ENCODE measurements at places on chromosomes 3 and 15.
A peak's percentile ranks its signal among the peaks of the same experiment; 100 is the strongest.

DNA sequence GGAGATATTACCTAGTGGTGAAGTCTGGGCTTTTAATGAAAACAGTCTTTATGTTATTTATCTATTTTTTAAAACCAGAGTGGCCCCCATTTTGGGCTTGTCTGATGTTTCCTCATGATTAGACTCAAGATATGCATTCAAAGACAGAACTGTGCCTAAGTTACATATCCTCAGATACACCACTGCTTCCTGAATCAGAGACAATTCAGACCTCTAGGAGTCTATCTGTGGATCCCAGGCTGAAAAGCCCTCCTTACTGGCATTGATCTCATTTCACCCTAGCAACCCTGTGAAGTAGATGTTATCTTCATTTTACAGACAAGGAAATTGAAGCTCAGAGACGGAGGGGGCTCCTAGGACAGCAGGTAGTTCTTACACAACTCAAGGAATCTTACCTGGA is 16.8 kb upstream of the TGM5 start:
- no peak for DNase-seq

DNA sequence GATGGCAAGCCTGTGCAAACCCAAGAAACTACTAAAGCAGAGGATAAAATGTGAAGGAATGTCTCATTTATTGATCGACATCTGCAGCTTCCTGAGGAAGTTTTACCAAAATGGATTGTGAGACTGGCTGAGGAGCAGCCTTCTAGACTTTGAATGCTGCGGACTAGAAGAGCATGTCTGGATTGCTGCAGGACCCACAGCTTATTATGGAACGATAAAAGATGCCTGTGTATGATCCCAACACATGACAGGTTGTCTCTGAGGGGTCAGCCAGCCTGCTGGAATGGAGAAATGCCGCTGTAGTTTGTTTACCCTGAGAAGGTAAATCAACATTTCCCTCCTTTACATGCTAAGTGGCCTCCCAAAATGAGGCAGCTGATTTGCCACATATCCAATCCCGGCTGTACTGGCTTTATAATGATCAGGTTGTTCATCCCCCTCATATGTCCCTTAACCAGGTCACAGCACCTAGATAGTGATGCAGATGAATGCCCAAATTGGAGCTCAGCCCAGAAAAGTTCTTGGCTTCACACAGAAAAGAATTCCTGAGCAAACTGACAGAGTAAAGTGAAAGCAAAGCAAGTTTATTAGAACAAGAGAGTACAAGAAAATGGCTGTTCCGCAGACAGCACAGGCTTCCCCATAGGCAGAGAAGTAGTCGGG is 63.9 kb downstream of the IL12A start:
- no peak for DNase-seq

GRCh38 chr3:39378088-39378487 is 5.1 kb upstream of the SLC25A38 start:
- peak; percentile 30 for DNase-seq

DNA sequence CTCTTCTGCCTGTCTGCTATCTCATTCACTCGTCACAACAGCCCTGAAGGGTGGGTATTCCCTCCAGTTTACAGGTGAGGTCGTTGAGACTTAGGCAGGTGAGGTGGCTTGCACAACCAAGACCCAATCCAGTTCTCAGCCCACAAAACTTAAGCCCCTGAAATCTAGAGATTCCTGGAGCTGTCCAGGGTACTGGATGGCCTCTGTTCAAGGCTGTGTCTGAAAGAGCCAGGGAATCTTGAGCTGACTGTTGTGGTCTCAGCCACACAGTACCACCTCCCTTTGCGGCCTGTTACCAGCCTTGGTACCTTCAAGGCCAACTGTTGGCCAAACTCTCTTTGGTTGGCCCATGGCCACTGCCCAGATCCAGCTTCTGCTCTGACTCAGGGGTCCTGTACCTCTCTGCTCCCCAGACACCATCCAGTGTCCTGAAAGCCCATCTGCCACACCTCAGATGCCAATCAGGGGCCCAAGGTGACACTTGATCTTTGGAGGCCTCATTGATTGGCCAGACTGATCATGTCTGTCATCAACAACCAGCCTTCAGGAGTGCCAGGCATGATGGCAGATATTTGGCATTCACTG is 10.9 kb upstream of the FAM107A start:
- DNase-seq = peak; percentile 84

DNA sequence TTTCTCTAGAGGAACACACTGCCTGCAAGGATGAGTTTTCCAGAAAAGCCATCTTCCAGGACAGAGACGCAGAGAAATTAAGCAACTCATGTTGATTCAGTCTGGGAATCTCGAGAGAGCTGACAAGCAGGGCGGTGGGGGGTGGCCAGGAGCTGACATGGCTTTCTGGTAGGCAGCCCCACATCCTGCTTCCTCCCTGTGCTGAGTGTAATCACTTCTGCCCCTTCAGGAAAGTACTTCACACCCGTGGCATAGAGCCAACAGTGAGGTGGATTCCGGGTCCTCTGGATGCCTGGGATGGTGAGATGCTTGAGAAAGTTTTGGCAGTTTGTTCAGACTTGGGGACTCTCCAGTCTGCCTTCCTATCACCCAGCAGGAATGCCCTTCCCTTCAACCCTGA is 221.1 kb downstream of the SLCO3A1 start:
- DNase-seq = no peak

- DNase-seq = peak; percentile 31
Measured at GRCh38 chr3:113532698-113533533, 561 bp downstream of the SIDT1 start.

DNA sequence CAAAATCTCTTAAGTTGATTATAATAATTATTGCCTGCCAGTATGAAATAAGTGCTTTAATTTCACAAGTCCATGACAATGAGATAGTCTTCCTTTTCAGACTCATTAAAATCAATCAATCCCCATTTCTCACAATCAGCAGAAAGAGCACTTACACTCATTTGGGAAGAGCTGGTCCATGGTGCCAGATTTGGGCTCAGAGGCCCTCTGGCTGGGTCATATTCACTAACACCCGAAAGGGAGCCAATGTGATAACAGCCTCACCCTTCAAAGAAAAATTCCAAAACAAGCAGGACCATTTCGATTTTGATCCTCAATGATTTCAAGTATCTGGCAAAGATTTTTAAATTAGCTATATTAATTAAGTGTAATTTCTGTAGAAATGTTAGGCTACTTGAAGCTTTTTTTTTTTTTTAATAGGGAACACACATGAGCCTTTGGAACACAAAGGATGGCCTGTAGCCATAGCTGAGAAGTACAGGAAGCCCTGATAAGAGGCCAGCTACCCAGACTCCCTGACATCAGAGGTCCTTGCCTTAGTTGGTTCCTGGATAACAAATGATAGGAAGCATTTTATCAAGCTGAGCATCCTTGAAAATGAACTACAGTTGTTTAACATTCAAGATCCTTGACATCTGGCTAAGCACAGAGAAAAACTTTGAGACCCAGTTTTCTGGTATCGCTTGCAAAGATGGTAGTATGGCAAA is 17.1 kb downstream of the MCF2L2 start:
- no peak for DNase-seq

DNA sequence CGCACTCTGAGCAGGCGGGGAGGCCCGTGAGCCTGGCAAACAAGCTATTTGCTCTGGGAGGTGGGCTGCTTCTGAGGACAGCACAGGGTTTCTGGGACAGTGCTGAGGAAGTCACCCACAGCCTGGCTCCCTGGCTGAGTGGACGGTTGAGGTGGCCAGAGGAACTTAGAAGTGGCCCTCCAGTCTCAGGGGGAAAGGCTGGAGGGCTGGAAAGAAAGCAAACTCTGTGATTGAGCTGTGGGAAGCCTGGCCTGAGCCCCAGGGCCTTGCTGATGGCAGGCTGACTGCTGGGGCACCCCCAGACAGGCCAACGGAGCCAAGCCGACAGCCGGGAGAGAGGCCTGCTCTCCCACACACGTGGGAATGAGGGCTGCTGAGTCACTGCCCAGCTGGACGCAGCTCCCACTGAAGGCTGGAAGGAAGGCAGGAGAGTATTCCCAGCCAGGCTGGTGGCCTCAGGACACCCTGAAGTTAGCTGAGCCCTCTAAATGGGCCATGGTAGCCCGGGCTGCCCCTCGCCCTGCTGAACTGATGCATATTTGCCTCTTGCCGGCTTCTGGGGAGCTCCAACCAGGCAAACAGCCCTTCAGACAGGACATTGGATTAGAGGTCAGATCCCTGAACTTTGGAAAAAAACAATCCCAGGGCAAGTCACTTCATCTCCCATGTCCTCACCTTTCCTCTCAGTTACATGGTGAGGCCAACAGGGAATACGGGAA is 98.0 kb upstream of the TLE3 start:
- DNase-seq = no peak

DNA sequence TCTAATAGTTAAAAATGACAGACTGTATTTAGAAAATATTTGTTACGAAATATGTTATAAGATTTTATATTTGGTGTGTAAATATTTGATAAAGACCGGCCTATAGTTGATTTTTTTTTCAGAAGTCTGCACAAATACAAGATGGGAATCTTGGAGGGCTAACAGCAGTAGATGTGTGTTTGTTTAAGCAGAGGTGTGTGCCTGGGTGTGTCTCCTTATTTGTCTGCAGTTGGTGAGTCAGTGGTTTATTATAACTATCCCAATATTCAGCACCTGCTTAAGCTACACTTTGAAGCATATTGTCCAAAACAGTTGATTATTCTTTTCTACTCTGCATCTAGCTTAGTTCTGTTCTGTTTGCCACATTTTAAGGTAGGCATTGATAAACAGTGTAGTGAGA is 12.4 kb downstream of the GLCE start:
- DNase-seq = no peak

- DNase-seq = peak; percentile 17
Measured at GRCh38 chr3:144866476-144866875, 894.9 kb downstream of the DIPK2A start.

DNA sequence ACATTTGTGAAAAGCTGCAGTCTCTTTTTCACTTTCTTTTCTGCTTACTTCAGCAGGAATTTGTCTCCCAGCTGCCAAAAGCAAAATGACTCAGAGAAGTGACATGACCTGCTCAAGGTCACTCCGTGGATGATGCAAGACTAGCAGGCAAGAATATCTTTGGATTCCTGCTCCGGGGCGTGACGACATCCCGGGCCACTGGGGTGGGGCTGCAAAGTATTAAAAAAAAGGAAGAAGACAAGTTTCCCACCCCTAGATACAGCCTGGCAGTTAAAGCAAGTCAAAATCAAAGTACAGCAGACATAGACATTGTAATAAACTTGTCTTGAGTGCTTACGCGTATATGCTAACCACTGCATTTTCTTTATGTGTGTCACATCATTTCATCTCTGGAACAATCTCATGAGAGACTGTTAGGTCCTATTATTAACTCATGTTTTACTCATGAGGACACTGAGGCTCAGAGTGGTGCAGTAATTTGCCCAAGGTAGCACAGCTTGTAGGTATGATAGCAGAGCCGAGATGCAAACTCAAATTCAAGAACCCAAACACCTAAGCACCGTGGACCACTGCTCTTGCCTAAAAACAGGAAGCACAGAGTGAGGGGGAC is 485.2 kb upstream of the PROK2 start:
- DNase-seq = no peak

DNA sequence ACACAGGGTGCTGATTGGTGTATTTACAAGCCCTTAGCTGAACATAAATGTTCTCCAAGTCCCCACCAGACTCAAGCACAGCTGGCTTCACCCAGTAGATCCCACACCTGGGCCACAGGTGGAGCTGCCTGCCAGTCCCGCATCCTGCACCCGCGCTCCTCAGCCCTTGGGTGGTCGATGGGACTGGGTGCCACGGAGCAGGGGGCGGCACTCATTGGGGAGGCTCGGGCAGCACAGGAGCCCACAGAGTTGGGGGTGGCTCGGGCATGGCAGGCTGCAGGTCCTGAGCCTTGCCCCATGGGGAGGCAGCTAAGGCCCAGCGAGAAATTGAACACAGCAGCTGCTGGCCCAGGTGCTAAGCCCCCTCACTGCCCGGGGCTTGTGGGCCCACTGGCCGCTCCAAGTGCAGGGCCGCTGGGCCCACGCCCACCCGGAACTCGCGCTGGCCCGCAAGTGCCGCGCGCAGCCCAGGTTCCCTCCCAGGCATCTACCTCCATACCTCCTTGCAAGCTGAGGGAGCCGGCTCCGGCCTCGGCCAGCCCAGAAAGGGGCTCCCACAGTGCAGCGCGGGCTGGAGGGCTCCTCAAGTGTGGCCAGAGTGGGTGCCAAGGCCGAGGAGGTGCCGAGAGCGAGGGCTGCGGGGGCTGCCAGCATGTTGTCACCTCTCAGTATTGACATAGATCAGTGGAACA is 442.7 kb downstream of the OCA2 start:
- DNase-seq = no peak

- no peak for DNase-seq
Measured at GRCh38 chr15:45644437-45644836, 9.6 kb downstream of the SQOR start.

- peak; percentile 41 for DNase-seq
Measured at GRCh38 chr15:79431636-79432344, at the start of gene MINAR1. MINAR1 (plus strand) TSS chr15:79432336; CDS start chr15:79456148, 23,812 bp downstream.

DNA sequence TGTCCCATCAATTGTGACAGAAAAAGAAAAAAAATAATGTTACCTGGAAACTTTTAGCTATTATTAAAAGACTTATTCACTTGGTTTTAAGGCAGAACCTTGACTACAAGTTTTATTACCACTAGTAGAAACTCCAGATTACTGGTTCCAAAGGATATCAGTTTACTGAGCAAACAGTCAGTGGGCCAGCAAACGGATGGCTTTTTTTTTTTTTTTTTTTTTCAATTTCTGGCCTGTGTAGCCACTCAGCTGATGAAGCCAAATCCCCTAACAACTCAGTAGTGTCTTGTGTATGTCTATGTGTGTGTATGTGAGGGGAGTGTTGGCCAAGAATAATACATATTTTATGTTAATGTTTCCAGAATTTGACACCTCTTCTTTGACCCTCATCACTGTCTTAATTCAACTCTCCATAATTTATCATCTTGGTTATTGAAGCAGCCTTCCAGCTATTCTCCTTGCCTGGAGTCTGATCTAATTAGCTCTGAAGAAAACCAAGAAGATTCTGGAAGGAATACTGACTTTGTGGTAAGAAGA is 724.9 kb downstream of the NSUN3 start:
- peak; percentile 28 for DNase-seq

DNA sequence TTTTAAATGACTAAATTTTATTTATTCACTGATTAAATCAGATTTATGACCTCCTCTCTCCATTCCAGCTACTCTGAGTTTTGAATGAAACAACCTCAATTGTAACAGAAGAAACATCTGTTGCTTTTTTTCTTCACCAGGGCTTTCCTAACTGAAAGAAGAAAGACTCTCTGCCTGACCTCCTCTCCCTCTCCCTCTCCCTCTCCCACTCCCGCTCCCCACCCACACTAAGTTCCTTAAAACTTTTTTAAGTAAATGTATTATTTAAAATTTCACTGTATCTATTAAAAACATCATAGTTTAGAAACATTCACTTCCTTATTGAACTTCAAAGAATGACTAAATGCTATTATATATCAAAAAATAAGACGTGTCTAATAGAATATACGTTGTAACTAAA is 122.0 kb downstream of the TFDP2 start:
- peak; percentile 19 for DNase-seq

- no peak for DNase-seq
Measured at GRCh38 chr3:67067251-67067650, 69.1 kb downstream of the KBTBD8 start.

GRCh38 chr15:69730281-69731080 is 277.9 kb downstream of the RPLP1 start:
- DNase-seq = no peak
